T-helper 2 cell treated with Interferon-gamma antibody and Interleukin-4, amounts not matched to agents 5 μg/mL and 100 μg/mL, for 36 hours (primary cell): ENCODE measurements at places on chromosomes 1 and 21.

- no peak for DNase-seq
Measured at GRCh38 chr1:43042773-43043457, 84.2 kb upstream of the SLC2A1 start.

GRCh38 chr1:205588636-205589035, 43.2 kb downstream of the ELK4 start:
- peak; percentile 19 for DNase-seq

- DNase-seq: no peak
Measured at GRCh38 chr1:218112862-218113261, 172.2 kb upstream of the RRP15 start.

DNA sequence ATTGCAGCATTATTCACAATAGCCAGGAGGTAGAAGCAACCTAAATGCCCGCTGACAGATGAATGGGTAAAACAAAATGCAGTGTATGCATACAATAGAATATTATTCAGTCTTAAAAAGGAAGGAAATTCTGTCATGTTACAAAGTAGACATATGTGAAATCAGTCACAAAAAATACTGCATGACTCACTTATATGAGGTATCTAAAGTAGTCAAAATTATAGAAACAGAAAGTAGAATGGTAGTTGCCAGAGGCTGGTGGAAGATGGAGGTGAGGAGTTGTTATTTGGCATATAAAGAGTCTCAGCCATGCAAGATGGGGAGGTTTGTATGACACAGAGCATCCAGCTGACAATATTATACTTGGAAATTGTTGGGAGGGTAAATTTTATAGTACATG, 43.0 kb upstream of the EGLN1 start:
- DNase-seq: no peak

- DNase-seq: no peak
Measured at GRCh38 chr21:14538483-14538882, 7.6 kb downstream of the SAMSN1 start.

GRCh38 chr1:51734896-51735745, 118.2 kb downstream of the OSBPL9 start:
- no peak for DNase-seq

DNA sequence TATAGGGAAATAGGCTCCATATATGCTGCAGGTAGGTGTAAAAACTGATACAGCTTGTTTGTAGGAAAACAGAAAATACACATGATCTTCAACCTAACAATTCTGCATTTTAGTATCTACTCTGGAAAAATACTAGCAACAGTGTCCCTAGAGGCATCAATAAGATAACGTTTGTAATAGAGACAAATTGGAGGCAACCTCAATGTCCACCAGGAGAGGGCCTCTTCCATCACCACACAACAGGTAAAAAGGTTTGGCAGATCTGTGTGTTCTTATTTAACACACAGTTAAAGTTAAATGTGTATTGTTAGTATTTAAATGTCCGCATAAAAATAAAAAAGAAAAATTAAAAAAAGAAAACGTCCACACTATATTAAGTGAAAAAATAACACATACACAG, 5.4 kb downstream of the EIF2D start:
- DNase-seq: no peak

DNA sequence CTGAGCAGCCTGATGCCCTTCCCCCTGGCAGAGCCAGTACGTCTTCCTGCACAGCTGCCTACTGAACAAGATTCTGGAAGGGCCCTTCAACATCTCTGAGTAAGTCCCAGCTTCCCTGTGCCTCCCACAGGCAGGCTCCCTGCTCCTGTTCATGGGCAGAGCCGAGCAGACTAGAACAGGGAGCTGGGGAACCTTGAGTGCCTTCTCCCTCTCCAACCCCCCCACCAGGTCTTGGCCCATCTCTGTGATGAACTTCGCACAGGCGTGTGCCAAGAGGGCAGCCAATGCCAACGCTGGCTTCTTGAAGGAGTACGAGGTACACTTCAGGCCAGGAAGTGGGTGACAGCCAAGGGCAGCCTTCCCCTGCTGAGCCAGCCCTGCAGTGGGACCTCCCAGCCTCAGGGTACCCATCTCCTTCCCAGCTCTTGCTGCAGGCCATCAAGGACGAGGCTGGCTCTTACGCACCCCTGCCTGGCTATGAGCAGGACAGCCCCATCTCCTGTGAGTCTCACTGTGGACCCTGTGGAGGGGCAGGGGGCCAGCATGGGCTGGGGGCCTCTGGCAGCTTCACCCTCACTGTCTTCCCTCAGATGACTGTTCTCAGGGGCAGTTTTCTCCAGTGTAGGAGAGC, 6.4 kb upstream of the LGR6 start:
- no peak for DNase-seq

- DNase-seq: no peak
Measured at GRCh38 chr21:38968887-38969543, 163.3 kb downstream of the ETS2 start.

GRCh38 chr1:182789138-182790076, at the start of gene NPL:
NPL (plus strand) TSS chr1:182789773; CDS start chr1:182794372, 4,599 bp downstream.
- DNase-seq: peak; percentile 85

DNA sequence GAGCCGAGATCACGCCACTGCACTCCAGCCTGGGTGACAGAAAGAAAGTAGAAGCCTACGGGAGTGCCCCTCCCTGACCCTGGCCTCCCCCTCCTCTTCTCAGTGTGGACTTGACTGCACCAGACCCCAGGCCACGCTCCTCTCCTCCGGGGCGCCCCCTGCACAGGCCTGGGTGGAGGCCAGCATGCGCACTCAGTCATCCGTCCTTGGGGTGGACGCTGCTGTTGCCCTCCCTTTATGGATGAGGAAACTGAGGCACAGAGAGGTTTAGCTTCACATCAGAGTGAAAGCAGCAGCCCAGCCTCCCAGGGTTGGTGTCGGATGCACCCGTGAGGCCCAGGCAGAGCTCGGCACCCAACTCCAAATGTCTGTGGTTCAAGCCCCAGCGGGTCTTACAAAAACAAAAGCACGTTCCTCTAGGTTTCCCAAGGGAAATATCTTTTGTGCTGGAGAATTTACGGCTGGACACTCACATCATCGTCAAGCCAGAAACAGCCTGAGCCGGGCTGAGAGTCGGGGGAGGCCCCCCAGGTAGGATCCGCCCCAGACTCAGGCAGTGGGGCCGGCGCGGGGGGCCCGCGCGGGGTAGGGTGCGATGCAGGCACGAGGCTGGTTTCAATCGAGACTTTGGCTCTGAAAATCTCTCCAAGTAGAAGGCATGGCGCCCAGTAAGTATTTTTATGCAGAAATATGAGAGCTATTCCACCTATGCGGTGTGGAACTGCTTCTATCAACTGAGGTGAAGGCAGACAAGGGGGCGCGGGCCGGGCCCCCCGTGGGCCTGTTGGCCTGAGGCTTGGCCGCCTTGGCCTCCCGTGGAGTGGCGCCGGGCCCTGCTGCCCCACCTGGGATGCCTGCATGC, 36.6 kb downstream of the MORN1 start:
- no peak for DNase-seq

DNA sequence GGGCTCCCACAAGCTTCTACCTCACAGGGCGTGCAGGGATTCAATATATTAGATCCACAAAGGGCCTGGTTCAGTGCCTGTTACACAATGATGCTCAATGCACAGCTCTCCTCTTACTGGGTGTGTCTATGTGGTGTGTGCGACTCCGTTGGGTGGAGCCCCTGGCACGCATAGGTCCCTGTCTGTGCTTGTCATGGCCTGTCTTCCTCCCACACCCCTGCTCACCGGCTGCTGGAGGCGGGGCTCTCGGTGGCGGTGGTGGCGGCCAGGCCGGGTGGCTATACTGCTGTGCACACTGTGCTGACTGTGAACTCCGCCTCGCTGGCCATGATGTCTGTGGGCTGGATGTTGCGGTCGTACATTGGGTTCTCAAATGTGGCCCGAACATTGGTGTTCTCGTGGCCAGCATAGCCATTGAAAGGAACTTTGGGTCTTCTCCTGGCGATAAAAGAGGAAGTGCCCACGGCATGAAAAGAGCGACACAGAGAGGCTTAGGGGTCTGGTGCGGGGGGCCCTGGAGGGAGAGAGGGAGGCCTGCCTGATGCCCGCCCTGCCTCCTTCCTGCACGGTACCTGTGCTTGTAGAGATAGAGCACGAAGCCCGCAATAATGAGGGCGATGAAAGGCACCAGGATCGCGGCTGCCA, 46.9 kb downstream of the ZSCAN20 start:
- DNase-seq: no peak

DNA sequence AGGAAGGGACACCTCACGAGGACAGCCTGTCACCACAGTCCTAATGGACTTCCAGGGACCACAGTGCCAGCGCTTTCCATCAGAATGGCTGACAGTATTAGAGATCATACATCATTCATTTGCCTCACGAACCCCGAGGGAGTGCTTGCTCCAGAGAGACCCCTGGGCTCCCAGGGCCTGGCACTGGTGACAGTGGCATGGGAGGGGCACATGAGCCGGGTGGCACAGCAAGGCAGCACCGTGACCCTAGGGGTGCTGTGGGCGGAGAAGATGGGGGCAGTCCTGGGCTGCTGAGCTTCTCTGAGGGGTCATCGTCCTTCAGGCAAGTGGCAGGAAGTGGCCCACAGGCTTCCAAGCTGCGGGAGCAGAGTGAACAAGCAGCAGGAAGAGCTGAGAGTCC, 16.4 kb upstream of the TSPEAR start:
- no peak for DNase-seq

DNA sequence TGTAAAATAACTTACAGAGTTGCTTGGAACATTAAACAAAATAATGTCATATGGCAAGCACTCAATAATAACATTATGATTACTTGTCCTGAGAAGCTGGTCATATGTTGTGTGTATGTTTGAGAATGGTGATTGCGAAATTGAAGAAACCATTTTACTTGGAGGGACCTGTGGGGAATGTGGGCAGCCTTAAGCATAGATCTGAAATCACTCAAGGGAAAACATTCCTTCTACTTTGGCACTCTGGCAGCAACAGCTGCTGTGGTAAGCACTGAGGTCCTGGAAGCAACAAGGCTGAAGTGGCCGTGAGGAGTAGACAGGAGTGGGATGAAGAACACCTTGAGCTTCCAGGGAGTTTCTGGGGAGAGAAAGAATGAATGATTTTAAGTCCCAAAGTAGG, 165.4 kb upstream of the ADAMTS5 start:
- no peak for DNase-seq

DNA sequence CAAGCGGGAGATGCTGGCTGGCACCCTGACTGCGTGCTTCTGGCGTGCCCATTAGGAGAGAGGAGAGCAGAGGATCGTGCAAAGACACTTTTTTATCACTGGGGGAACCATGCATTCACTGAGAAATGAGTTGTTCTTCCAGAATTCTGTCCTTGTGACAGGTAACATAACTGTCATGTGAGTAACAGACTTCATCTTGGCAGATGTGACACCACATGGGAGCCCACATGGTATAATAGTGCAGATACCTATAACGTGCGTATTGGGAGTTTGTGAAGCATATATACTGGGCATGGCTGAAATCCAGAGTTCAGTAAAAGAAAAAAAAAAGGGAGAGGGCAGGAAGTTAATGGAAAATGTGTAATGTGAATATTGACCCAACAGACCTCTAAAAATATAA, 159.6 kb upstream of the BACE2 start:
- no peak for DNase-seq

DNA sequence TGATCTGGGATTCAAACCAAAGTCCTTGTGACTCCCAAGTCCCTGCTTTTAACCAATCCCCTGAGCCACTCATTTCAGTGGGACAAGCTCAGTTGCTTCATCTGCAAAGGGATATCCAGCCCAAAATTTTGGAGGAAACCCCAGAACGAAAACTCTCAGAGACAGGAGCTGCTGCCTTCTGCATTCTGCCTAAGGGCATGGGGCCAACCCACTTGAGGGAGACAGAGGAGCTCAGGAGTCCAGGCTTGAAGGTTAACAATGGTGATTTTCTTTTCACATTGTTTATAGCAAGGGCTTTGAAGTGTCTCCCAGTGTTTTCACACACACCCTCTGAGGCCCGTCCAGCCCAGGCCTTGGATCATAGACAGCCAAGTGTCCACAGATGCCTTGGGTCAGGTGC, 148.1 kb upstream of the CTTNBP2NL start:
- DNase-seq: no peak

DNA sequence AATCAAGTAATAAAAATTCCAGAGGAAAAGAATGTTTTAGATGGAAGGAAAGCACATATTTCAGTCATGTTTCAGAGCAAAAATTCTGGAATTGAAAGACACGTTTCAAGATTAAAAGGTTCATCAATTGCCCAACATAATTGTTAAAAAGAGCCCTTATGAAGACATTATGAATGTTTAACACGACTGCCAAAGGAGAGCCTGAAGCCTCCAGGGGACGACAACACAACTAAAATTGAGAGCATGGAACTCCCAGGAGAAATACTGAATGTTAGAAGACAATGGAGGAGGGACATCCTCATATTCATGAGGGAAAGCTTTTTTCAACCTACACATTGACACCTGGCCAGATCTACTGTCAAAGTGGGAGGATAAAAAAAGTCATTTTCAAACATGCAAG, 16.0 kb downstream of the OR2T11 start:
- DNase-seq: no peak

DNA sequence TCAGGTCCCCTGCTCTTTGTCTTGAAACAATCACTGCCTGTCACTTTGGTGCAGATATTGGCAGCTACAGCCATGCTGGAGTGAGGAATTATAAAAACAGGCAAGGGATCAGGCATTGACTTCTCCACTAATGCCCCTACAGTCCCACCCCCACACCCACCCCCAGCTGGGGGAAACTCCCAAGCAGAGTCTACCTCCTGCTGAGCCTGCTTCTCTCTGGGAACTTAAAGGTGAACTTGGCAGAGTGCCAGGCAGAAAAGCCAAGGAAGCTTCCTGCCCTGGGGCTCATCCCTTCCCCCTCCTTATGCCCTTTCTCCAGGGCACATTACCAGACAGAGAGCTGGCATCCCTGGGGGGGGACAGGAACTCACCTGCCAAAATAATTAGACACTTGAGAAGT, 6.7 kb downstream of the NCMAP start:
- no peak for DNase-seq

- DNase-seq: no peak
Measured at GRCh38 chr1:234707641-234708040, 97.7 kb upstream of the IRF2BP2 start.

GRCh38 chr1:229938551-229938950, 128.5 kb upstream of the GALNT2 start:
- no peak for DNase-seq

DNA sequence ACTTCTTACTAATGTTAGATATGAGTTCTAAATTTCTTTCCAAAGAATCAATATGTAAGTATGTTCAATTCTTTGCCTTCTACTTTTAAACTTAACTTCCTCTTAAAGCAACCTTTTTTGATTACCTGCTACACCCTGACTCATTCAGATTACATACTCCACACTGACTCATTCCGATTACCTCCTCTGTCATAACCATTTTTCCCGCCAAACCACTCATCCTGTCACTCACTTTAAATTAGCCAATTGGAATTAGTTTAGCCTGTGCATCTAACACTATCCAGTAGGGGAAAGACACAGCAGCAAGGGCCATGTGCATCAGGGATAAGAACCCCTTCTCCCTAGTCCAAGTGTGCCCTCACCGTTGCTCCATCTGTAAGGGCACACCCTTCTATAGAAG, 815.5 kb downstream of the BRINP3 start:
- no peak for DNase-seq

GRCh38 chr1:161084597-161084988, 4.8 kb downstream of the NECTIN4 start:
- no peak for DNase-seq
